ENCODE measurements at places on chromosomes 3 and 15.

DNA sequence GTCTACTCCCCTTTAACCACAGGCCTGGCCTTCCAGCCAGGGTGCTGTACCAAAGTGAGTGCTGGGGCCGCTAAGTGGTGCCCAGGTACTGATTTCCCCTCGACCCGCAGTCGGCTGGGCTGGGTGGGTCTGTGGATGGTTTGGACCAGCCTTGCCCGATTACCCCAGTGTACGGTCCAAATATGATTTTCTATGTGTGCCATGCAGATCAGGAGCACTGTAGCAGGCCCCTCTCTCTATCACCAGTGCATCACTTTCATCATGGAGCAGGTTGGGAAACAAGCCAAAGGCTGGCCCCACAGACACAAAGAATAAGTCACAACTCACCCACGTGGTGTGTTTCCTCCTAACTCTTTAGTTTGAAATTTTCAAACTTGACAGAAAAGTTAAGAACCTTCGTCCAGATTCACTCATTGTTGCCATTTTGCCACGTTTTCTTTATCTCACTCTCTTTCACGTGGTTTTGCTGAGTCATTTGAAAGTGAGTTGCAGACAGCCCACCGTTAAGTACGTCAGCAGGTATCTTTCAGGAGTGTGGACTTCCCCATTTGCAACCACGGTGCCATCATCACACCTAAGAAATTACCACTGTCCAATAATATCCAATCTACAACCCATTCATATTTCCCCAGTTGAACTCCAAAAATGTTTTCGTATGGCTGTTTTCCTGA lies 37.0 kb downstream of the ZNF710 start:
- DNase-seq = no peak

GRCh38 chr15:71066983-71067382 lies 48.3 kb upstream of the THSD4 start:
- no peak for DNase-seq

DNA sequence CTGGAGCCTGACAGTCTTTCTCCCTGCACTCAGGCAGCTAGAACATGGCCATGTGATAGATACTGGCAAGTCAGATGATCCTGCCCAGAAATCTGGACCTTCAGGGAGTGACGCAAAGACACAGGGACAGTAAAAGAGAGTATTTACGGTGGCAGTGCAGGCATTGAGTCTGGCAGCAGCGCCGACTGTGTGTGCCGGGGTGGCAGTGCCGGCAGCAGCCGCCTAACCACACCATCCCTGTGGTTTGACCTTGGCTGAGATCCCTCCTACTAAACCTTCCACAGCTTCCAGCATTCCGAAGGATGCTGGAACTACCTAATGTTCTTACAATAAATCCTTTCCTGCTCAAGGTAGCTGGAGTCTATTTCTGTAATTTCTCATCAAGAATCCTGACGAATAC lies 4.6 kb upstream of the TSPAN3 start:
- DNase-seq = no peak

DNA sequence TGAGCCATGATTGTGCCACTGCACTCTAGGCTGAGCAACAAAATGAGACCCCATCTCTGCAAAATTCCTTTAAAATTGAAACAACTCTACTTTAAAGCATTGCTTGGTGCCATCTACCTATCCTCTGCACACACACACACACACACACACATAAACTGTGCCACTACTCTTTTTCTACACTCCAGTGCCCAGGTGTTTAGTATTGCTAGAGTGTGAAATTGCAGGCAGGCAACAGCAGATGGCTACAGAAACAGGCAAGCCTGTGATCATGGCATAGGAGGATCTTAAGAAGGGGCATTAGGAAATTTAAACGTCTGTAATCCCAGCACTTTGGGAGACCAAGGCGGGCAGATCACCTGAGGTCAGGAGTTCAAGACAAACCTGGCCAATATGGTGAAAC lies 39.0 kb downstream of the SIDT1 start:
- DNase-seq = no peak

DNA sequence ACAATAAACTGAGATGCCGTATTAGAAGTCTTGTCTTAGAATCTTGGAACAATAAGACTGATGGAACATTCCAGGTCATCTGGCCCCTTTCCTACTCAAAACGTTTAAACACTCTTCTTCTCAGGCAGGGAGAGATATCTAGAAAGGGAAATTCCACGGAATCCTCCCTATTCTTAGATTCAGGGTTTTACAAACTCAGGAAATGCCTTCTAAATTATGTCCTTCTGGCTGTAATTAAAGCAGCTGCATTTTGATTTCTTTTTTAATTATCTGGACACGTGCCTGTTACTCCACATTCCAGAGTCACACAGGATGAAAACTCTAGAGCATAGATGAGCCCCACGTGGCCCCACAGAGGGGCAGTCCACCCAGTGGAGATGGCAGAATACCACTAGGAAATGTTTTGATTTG lies 41.5 kb upstream of the MTMR10 start:
- no peak for DNase-seq

- DNase-seq = no peak
These were observed 9.8 kb downstream of the CCR4 start for GRCh38 chr3:32961189-32961715.

GRCh38 chr15:43067717-43068461 lies 37.9 kb downstream of the UBR1 start:
- DNase-seq = no peak

DNA sequence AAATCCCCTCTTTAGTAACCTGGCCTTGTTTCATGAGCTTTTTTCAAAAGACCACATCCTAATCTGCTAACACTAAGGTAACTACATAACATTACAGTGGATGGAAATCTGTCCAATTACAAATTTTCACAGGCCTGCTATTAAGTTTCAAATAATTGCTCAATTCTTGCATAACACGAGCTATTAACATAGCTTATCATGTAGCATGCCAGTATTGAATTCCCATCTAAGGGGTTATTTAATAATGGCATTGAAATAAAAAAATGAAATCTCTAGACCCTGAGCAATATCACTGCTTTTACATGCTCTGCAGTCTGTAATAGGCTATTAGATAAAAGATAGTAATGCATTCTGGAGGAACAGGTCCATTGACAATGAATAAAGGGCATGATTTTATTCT lies 748.3 kb upstream of the NECTIN3 start:
- no peak for DNase-seq

GRCh38 chr3:44058022-44058867 lies 183.4 kb upstream of the TOPAZ1 start:
- peak; percentile 46 for DNase-seq

GRCh38 chr3:69715204-69715603 lies 24.1 kb upstream of the MITF start:
- no peak for DNase-seq

- no peak for DNase-seq
These were observed 132.3 kb downstream of the LRRK1 start for GRCh38 chr15:101051291-101052030.
